ENCODE measurements at places on chromosomes 12 and 14. TPM values are rescaled to one million over a fixed set of nuclear protein-coding genes. Genes with fewer than 3 reads are reported as not detected.

DNA sequence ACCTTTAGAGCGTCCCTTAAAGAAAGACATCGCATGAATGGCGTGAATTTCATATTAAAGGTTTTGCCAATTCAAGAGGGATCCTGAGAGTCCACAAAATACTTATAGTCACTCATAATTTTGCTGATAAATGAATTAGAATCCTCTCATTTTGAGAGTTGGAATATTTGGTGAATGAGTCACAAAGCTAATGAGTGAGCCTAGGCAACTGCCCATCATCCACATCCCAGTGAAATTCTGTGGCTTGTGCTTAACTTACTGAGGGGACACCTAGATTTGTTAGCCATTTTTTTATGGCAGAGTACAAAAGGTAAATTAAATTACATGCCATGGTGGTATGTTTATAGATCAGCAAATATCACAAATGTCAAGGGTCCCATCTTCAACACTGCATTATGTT, 12.7 kb upstream of the NOXRED1 start:
- peak; percentile 39 for DNase-seq

DNA sequence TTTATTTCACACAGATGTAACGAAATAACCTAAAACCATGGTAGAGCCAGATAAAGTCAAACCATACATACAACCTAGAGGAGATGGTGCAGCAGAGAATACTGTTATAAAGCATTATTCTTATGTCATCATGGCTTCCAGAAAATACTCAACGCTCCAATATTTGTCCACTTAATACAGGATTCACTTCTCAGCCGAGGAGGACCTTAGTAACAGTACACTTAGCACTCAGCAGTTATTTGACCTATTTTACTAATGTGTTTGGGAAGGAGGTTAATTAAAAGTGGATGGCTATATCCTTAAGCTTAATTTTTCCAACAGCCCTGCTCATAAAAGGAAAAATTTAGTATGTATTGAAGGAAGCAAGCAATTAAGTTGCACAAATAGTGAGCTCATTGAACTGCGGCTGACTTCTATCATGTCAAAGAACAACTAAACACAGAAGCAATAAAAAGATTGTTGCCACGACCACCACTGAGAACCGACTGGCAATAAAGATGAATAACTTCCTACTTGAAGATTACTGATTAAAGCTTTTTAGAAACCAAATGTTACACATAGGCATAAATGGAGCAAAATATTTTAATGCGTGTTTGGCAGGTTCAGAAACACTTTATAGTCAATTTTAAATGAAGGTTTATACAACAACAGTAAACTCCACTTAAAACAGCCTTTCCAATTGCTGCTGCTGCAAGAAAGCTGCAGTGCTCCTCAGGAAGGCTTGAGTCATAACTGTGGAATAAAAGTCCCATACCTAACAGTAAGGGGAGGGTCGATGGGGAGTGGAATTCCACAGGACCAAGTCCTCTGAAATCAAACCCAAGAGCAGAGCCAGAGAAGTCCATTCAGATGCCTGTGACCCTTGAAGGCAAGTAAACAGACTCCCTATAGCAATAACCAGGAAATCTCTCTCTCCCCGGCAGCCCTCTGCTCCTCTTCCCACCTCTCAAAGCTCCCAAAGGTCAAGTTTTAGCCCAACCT, 218.9 kb upstream of the CDKN3 start:
- peak; percentile 73 for DNase-seq

- DNase-seq, result peak; percentile 78
Measured at GRCh38 chr12:117441751-117442150, 80.3 kb upstream of the NOS1 start.

The KCNC2 gene
- total RNA-seq, result not detected

Data from M059J (cell line).